ENCODE measurements at places on chromosomes 1 and 21. TPM values are rescaled to one million over a fixed set of nuclear protein-coding genes. Genes with fewer than 3 reads are reported as not detected.

Gene CHI3L2
- total RNA-seq = 29.1 TPM

- peaks cover 18% of the 10 kb centered on the region for H3K4me1 ChIP-seq
- H3K27me3 ChIP-seq = no peaks in the 10 kb centered on the region
- H3K4me3 ChIP-seq = peak overlapping the region; percentile 64
- H3K27ac ChIP-seq = peak overlapping the region; percentile 70
- H3K36me3 ChIP-seq = peaks cover 4% of the 10 kb centered on the region
These were observed 691 bp upstream of the MPZL1 start for GRCh38 chr1:167720965-167721616.

Gene TMEM269
- 2.0 TPM for total RNA-seq

DNA sequence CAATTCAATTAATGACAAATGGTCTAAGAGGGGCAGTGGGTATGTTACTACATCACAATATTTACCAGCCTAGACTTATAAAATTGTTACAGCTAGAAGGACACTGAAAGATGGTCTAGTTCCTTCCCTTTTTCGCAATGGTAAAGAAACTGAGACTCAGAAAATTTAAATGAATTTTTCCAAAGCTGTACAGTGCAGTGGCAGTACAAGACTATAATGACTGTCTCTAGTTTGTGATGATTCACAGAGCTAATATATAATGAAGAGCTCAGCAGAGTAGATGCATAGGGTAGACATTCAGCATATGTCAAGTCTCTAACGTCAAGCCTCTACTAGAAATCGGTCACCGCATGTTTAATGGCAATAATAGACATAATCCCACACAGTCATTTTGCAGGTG, 4.6 kb downstream of the PLPP3 start:
- no peaks in the 10 kb centered on the region for H3K36me3 ChIP-seq
- H3K27ac ChIP-seq = no peak overlapping the region
- H3K4me3 ChIP-seq = no peak overlapping the region
- H3K4me1 ChIP-seq = no peaks in the 10 kb centered on the region
- no peak for DNase-seq

DNA sequence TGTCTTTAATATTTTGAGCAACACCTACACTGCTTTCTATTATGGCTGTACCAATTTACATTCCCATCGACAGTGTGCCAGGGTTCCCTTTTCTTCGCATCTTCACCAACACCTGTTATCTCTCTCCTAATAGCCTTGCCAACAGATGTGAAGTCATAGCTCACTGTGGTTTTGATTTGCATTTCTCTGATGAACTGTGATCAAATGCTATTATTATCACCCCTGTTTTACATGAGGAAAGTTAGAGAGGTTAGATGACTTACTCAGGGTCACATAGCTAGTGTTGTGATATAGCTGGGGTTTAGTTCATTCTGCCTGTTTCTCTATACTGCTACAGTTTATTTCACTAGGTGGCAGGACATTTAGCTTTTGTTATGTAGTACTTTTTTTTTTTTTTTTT, 204.1 kb downstream of the FMN2 start:
- no peak overlapping the region for H3K4me3 ChIP-seq
- no peaks in the 10 kb centered on the region for H3K36me3 ChIP-seq
- no peaks in the 10 kb centered on the region for H3K4me1 ChIP-seq
- H3K27ac ChIP-seq = no peak overlapping the region
- no peak for DNase-seq
- H3K27me3 ChIP-seq = no peaks in the 10 kb centered on the region

GRCh38 chr1:185343306-185343705, 26.3 kb upstream of the IVNS1ABP start:
- no peaks in the 10 kb centered on the region for H3K36me3 ChIP-seq
- no peak for DNase-seq
- no peaks in the 10 kb centered on the region for H3K27me3 ChIP-seq
- no peak overlapping the region for H3K4me3 ChIP-seq

DNA sequence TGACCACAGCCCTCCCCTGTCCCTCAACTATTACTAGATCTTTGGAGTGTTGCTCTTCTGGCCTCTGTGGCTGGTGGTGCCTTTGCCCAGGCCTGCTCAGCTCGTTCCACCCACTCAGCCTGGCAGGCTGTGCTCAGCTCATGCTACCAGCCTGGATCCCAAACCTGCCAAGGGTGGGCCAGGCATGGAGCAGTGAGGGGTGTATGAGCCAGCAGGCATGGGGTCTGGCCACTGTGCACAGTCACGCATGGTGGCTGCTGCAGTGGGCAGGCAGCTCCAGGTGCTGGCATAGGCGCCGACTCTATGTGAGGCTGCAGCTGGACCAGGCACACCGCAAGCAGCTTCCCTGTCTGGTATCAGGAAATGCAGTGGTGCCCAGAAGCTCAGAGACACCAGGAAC, 449.9 kb downstream of the MATN1 start:
- H3K4me1 ChIP-seq = no peaks in the 10 kb centered on the region
- DNase-seq = no peak
- H3K36me3 ChIP-seq = no peaks in the 10 kb centered on the region
- no peak overlapping the region for H3K4me3 ChIP-seq
- H3K27me3 ChIP-seq = no peaks in the 10 kb centered on the region

- H3K27me3 ChIP-seq = no peaks in the 10 kb centered on the region
- no peak overlapping the region for H3K4me3 ChIP-seq
- no peak for DNase-seq
- H3K4me1 ChIP-seq = no peaks in the 10 kb centered on the region
These were observed 18.9 kb downstream of the NPR1 start for GRCh38 chr1:153697191-153698019.

Gene SYPL2
- not detected for total RNA-seq

DNA sequence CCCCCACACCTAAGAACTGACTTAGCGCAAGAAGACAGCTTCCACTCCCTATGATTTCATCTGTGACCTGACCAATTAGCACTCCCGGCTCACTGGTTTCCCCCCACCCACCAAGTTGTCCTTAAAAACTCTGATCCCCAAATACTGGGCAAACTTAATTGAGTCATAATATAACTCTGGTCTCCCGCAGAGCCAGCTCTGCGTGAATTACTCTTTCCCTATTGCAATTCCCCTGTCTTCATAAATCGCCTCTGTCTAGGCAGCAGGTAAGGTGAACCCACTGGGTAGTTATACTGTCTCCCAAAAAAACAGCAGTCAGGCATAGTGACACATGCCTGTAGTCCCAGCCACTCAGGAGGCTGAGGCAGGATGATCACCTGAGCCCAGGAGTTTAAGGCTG, 36.9 kb downstream of the ZBTB8OS start:
- H3K27ac ChIP-seq = no peak overlapping the region
- H3K36me3 ChIP-seq = no peaks in the 10 kb centered on the region
- H3K27me3 ChIP-seq = no peaks in the 10 kb centered on the region
- no peaks in the 10 kb centered on the region for H3K4me1 ChIP-seq
- no peak overlapping the region for H3K4me3 ChIP-seq
- no peak for DNase-seq

GRCh38 chr21:26374817-26375216, 198.3 kb downstream of the CYYR1 start:
- no peak overlapping the region for H3K4me3 ChIP-seq
- no peaks in the 10 kb centered on the region for H3K4me1 ChIP-seq
- H3K27ac ChIP-seq = no peak overlapping the region
- DNase-seq = no peak
- no peaks in the 10 kb centered on the region for H3K27me3 ChIP-seq

- H3K36me3 ChIP-seq = no peaks in the 10 kb centered on the region
- H3K27ac ChIP-seq = no peak overlapping the region
- no peaks in the 10 kb centered on the region for H3K4me1 ChIP-seq
These were observed 22.0 kb upstream of the PRELP start for GRCh38 chr1:203453616-203454015.

DNA sequence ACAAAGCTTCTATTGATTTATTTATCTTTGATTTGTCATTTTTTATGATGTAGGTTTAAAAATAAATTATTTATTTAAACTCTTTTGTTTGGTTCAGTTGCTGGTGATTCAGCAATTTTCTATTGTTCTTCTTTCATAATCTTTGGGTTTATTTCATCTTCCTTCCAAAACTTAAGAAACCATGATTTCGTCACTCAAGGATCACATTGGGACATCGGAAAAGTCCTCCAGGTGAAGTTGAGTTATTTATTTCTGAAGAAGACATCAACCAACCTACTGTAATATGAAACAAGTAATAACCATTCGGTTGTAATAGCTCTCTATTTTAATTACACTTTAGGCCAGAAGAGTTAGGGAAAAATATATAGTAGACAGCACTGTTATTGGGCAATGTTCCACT, 23.0 kb upstream of the WLS start:
- H3K4me1 ChIP-seq = no peaks in the 10 kb centered on the region
- H3K4me3 ChIP-seq = no peak overlapping the region
- no peaks in the 10 kb centered on the region for H3K27me3 ChIP-seq
- no peak overlapping the region for H3K27ac ChIP-seq

Gene PDC
- total RNA-seq = not detected
